Smooth muscle cell of the pulmonary artery (primary cell): ENCODE measurements at places on chromosomes 11 and 22. TPM values are rescaled to one million over a fixed set of nuclear protein-coding genes. Genes with fewer than 3 reads are reported as not detected.

The PNPLA5 gene
- not detected in 2 replicates for total RNA-seq

The CDC45 gene
- 2.4 and 3.8 TPM in 2 replicates for total RNA-seq

The GDPD4 gene
- not detected in 2 replicates for total RNA-seq

The KCNK4 gene
- total RNA-seq = 0.13 and 0.20 TPM in 2 replicates

The TNNT3 gene
- 0.33 TPM in 1 of 2 replicates, not detected in the other for total RNA-seq

The SNX32 gene
- 1.3 and 4.0 TPM in 2 replicates for total RNA-seq

The PATE3 gene
- total RNA-seq = not detected in 2 replicates

The ETS1 gene
- 56.3 and 58.1 TPM in 2 replicates for total RNA-seq

The SMC1B gene
- 0.07 TPM in 1 of 2 replicates, not detected in the other for total RNA-seq

The CCDC87 gene
- 0.56 and 0.59 TPM in 2 replicates for total RNA-seq

The FAM180B gene
- total RNA-seq = not detected in 2 replicates
